ENCODE measurements at places on chromosomes 11 and 22.

GRCh38 chr11:57154739-57155138 lies 27.0 kb upstream of the LRRC55 start:
- DNase-seq: no peak

DNA sequence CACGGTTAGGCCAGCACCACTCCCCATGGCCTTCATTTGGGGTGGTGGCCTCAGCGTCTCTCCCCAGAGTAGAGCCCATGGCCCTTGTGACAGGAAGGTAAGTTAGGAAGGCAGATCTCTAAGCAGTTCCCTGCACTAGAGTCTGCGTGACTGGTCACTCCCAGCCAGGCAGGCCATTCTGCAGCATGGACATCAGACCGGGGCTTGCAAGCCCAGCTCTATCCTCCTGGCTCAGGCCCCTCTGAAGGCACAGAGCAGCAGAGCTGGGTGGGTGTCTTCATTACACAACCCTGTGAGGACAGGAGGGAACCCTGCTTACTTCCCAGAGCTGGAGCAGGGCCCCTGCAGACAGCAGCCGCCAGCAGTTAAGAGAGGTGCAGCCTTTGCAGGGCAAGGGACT lies 77.3 kb downstream of the PIWIL3 start:
- no peak for DNase-seq

GRCh38 chr11:107131756-107132155 lies 113.5 kb upstream of the GUCY1A2 start:
- no peak for DNase-seq

DNA sequence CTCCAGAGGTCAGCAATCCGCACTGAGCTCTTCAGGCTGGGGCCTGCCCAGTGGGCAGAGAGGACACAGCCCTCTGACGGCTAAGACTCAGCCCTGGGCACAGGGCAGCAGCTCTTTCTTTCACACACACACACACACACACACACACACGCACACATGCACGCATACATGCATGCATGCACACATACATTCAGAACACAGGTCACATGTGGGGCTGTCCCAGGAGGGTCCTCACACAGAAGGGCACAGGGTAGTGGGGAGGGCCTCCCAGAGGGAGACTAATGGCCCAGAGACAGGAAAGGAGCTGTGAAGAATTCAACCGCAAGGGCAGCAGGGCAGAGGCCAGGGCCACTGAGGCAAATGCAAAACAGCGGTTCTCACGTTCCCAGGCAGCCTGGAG lies 20.3 kb upstream of the XKR3 start:
- no peak for DNase-seq

- DNase-seq: no peak
These were observed 227.0 kb downstream of the GRIK4 start for GRCh38 chr11:120738516-120739046.

GRCh38 chr11:132033051-132033450 lies 662.6 kb downstream of the NTM start:
- no peak for DNase-seq

- peak; percentile 89 for DNase-seq
These were observed 9.7 kb downstream of the FXYD2 start for GRCh38 chr11:117814766-117815261.

DNA sequence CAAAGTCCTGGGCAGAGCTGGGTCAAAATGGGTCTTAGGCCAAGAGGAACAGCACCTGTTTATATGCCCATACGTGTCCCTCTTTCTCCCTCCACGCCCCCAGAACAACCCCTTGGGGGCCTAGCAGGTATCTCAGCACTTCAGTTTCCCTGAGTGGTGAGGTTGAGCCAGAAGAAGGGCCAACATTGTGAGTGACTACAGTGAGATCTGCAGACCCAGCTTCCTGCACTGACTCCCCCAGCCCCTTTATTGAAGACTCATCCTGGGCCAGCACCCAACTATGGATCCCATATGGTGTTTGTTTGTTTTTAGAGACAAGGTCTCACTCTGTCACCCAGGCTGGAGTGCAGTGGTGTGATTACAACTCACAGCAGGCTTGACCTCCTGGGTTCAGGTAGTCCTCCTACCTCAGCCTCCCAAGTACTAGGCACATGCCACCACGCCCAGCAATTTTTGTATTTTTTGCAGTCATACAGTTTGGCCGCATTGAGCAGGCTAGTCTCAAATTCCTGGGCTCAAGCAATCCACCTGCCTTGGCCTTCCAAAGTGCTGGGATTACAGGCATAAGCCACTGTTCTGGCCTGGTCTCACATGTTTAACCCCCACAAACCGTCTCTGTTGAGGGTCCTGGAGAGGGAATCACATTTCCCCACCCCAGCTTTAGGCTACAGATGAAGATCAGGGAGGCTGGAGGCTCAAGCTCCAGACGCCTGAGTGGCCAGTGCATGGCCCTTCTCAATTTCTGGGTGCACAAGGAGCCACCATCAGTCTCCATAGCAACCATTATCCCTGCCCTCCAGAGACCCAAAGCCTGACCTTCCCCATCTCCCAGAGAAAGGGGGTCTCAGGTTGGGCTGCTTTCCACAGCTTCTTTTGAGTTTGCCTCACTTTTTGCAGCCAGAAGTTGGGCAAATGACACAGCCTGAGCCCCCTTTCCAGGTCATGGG lies 1.7 kb upstream of the LARGE2 start:
- DNase-seq: no peak

- DNase-seq: no peak
These were observed 93.8 kb upstream of the BMAL1 start for GRCh38 chr11:13183826-13184196.

DNA sequence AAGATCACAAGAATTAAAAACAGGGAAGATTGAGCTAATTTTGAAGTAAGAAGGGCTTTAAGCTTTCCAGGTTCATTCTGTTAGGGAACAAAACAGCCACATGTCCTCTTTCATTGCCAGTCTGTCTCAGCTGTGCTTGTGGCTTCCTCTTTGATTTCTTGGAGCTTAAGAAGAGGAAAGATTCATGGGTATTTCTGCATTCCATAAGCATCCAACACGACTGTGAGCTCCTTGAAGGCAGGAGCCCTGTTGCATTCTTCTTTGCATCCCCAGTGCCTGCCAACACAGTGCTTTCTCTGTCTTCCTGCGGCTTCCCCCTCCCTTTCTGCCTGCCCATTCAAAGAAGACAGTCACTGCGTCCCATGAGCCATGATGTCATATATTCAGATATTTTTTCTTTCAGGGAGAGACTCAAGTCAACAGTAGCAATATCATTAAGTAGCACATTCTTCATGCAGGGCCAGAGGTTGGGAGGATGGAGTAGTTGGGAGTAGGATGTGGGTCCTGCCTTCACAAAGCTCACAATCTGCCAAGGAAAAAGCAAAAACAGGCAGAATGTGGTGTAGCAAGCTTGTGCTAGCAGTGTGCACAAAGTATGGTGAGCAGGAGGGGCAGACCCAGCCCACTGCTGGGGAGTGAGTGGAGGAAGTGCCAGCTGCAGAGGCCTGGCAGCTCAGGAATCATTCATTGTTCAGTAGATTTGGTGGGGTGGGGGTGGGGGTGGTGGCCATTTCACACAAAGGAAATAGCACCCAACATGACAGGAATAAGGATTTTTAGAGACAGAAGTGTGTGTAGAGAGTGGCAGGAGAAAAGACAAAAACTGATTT lies 162.1 kb upstream of the RASSF10 start:
- no peak for DNase-seq

- no peak for DNase-seq
These were observed 84.7 kb downstream of the CASP12 start for GRCh38 chr11:104813532-104813931.

DNA sequence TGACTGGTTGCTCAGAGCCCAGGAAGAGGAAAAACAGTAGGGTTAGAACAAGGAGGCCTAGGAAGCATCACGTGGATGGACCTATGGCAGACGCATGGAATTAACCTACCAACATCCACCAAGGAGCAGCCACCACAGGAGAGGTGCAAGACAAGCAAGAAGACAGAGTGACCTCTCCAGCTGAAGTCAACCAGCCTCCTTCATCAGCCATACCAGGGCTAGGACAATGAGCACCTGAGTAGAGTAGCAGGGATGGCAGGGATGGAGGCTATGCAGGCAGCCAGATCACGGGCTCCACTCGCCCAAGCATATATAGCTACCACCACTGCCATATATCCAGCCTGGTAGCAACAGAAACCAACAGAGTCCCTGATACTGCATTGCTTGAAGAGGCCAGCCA lies 202.1 kb upstream of the B3GAT1 start:
- DNase-seq: no peak

DNA sequence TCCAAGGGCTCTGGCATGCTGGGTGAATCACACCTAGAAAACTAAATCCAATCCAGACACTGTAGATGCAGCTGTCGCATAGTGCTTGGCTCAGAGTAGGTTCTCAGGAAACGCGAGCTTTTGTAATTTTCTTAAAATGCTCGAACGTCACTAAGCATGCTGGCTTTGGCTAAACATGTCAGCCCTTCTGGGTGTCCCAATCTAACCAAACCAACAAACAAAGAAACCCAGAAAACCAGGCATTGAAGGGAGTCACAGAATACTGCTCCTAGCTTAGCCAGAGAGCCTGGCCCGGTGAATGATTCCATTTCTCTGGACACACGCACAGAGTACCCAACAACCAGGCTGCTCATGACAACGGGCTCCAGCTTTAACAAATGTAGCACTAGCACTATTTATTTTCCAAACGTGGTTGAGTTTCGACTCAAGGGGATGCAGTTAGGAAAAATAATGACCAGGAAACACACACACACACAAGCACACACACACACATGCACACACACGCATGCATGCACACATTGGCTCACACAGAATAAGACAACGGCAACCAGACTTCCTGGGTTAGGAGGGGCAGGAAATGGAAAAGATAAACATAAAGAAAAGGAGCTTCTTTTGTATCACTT lies 492.6 kb downstream of the MIAT start:
- DNase-seq: no peak

- no peak for DNase-seq
These were observed 563 bp upstream of the ENDOD1 start for GRCh38 chr11:95088946-95089619.

DNA sequence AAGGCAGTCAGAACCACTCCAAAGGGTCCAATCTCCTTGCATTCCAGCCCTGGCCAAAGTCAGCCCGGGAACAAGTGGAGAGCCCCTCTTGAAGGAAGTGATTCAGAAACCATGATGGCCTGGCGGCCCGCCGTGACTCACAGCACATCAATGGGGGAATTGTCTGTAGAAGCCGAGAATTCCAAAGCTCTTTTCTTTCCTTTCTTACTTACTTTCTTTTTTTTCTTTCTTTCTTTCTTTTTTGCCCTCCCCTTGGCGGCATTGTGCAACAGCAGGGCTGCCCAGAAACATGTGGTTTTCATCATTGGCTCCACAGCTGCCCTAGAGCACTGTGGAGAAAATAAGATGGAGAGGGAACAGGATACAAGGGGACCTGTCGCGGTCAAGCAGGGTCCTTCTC lies 140.2 kb upstream of the TIMP3 start:
- DNase-seq: no peak

GRCh38 chr11:46330563-46331281 lies 16.5 kb upstream of the DGKZ start:
- DNase-seq: peak; percentile 58

GRCh38 chr11:65886826-65887722 lies 1.2 kb downstream of the FIBP start:
- DNase-seq: no peak

DNA sequence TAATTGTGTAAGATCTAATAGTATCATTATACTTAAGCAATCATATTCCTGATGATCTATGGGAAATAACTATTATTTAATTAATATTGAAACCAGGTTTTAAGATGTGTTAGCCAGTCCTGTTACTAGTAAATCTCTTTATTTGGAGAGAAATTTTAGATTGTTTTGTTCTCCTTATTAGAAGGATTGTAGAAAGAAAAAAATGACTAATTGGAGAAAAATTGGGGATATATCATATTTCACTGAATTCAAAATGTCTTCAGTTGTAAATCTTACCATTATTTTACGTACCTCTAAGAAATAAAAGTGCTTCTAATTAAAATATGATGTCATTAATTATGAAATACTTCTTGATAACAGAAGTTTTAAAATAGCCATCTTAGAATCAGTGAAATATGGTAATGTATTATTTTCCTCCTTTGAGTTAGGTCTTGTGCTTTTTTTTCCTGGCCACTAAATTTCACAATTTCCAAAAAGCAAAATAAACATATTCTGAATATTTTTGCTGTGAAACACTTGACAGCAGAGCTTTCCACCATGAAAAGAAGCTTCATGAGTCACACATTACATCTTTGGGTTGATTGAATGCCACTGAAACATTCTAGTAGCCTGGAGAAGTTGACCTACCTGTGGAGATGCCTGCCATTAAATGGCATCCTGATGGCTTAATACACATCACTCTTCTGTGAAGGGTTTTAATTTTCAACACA lies 6.4 kb downstream of the BIRC3 start:
- no peak for DNase-seq

DNA sequence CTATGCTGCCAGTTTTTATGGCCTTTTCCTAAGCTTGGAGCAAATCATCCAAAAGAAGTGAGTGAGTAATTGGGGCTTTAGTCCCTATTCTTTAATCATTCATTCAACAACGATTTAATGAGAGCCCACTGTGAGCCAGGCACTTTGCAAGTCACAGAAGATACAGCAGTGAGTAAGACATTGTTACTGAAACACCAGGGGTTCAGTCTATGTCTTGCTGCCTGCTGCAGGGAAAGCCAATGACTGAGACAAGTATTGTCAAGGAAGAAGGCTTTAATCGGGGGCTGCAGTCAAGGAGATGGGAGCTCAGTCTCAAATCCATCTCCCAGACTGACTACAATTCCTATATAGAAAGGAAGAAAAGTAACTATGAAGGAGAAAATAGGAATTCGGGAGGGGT lies 228.3 kb downstream of the FAM181B start:
- no peak for DNase-seq

DNA sequence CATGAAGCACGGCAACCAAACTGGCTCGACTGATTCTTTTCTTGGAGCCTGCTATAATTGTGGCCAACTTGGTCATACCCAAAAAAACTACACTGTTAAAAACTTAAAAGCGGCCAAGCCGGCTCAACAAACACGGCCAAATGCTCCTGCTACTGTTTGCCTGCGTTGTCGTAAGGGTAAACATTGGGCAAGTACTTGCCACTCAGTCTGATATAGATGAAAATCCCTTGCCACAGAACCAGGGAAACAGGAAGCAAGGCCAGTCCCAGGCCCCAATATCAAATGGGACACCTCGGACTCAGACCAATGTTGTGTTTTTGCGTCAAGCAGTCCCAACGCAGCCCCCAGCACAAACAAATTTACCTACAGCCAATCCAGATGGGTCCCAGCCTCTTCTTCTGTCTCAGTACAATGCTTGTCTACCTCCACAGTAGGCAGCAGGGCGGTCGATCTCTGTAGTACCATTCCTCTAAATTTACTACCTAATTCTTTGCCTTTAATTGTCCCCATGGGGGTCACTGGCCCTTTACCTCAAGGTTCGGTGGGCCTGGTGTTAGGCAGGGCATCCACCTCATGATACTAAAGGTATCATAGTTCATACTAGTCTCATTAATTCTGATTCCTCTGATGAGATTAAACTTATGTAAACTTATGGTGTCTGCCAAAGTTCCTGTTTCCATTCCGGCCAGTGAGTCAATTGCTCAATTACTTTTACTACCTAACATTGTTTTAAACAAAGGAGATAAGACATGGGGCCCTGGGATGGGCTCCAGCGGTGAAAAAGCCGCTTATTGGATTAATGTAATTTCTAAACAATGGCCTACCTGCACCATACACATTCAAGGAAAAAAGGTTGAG lies 3.7 kb upstream of the COMT start:
- no peak for DNase-seq
